ENCODE measurements at places on chromosomes 3 and 15.

DNA sequence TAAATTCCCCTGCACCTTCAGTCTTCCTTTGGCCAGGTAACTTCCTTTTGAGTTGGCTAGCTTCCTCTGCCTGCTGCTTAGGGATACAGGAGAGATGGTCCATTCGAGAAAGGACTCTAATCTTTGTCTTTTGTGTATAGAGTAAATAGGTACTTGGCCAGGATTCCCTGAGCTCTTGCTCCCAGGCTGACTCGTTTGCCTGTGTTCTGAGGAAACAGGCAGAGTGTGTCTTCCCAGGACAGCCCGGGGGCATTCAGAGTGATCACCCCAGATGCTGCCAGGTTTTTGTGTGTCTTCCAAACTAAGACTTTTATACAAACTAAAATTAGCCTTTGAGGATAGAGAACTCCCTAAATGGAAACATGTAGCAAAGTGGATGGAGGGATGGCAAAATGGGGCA is 39.5 kb downstream of the TMEM108 start:
- no peak for DNase-seq

DNA sequence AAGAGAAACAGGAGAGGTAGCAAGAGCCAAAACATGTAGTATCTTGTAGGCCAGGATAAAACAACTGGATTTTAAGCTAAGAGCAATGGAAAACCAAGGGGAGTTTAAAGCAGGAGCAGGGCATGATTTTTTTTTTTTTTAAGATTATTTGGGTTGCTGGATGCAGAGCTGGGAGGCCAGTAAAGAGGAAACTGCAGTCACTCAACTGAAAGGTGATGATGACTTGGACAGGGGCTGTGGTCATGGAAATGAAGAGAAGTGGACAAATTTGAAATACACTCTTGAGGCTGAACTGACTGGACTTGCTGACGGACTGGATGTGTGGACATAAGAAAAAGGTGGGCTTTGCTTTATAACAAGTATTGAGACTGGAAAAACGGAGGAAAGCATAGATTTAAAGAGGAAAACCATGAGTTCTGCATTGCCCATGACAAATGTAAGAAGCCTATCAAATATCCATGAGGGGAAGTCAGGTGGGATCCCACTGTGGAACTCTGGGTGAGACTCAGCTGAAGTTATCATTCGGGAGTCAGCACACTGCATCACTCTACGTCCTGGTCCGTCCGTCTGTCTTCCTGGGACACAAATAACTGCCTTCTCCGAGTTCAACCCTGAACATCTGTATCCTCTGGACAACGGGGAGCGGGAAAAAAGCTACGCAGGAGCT is 688 bp downstream of the XPC start:
- no peak for DNase-seq

DNA sequence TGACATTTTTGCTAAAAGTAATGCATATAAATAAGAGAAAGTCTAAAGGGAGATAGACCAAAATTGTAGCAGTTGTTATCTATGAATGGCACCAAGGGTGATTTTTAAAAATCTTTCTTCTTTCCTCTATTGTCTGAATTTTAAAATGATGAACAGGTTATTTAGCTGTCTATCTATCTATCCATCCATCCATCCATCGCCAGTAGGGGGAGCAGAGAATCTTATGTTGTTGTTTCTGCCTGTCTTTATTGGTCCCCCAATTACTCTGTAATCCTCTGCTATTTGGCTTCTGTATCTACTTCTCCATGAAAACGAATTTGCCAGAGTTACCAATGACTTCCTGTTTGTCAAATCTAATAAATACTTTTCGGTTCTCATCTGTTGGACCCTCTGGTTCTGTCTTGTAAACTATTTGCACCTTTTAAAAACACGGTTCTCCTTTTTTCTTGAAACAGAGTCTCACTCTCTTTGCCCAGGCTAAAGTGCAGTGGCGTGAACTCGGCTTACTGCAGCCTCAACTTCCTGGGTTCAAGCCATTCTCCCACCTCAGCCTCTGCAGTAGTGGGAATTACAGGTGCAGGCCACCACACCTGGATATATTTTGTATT is 86.0 kb downstream of the ECT2 start:
- DNase-seq = no peak

- no peak for DNase-seq
These were observed 155.6 kb downstream of the SQOR start for GRCh38 chr15:45790325-45790943.

GRCh38 chr3:128473180-128473519 is 6.5 kb upstream of the DNAJB8 start:
- DNase-seq = no peak

DNA sequence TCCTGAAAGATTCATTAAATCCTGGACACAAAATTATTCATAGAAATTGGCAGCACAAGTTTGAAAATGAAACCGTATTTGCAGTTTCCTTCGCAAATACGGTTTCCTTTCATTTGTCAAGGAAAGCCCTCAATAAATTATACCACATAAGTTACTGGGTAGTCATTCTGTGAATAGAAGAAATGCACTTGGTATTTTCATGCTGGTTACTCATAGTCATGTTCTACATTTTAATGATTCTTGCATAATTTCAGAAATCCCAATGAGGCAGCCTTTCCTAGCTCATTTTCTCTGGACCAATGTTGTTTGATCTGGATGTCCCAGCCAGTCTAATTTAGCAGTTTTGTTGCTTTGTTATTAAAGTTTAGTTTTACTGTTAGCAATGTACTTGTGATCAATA is 43.2 kb downstream of the MINAR1 start:
- DNase-seq = no peak

DNA sequence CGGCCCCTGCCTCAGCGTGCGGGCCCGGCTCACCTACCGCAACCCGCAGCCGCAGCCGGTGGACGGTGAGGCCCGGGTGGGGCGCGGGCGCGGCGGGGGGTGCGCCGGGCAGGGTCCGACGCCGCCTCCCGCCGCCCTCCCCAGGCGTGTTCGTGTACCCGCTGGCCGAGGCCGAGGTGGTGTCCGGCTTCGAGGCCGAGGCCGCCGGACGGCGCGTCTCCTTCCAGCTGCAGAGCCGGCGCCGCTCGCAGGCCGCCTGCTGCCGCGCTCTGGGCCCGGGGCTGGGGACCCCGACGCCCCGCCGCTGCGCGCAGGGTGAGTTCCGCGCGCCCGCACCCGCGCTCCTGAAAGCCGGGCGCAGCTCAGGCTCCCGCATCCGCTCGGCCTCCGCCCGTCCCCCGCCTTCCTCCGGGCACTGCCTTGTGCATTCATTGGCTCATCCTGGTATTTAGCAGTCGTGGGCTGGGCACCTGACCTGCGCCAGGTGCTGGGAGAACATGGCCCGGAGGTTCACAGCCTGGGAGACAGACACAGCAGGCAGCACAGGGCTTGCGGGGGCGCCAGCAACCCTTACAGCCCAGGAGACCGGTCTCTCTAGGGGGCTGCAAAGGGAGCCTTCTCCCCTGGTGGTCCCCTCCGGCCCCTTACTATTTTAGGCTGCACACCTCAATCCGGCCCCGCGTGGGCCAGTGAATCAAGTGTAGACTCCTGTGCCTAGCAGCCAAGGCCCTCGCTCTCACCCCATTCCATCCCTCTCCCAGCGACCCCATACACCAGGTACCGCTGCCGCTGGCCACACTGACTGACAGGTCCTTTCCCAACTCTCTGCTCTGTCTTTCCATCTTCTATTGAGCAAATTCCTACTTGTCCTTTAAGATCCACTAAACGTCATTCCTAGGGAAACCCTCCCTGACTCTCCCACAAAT is 1.5 kb downstream of the VWA5B2 start:
- no peak for DNase-seq

- DNase-seq = no peak
These were observed 121.0 kb downstream of the SLMAP start for GRCh38 chr3:57877116-57877515.

DNA sequence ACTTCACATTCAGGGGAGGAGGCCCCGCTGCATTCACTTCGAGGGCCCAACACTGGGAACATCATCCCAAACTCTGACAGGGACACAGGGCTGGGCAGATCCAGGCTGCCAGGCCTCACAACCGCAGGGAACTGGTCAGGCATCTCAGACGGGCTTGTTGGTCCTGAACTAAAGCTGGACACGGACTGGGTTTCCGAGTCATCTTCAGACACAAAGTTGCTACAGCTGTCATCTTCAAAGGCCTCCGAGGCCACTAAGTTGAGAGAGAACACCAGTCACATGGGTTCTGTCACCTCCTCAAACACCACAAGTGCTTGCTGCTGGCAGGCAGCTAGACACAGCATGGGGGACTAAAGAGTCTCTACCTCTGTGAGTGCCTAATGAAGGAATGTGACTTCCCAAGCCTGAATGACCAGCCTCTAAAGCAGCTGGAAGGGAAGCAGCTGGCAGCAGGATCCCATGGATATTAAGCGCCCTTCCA is 50.9 kb downstream of the CAPN7 start:
- no peak for DNase-seq

DNA sequence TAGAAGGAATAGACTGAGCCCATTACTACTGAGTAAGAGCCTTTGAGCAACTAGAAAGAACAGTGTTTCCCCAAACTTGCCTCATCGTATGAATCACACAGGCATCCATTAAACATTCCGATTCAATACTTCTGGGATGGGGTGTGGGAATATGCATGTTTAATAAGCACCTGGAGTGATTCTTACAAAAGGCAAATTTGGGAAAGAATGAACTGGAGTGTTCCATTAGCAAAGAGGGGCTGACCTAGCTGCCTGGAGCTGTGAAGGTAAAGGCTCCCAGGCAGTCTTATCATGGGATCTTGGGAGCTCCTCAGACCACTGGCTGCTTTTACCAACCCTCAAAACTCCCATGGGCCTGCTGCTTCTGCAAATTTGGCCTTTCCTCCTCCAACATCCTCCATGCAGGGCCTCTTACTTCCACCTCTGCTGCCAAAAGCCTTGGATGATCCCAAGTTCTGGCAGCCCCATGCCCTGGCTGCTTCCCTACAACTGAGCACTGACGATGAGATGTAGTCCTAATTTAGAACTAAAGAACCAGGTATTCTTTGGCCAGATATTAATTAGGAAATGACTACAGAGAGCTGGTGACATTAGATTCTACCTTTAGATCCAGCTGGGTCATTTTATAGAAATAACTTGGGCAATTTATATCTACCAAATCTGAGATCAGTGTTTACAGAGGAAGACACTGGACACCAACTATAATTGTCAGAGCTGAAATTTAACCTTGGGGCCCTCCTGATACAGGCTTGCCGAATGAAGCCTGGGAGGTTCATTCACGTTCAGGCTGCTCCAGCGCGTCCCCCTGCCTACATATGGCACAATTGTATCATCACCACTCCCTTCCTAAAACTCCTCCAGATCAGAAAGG is 11.2 kb upstream of the HOMER2 start:
- DNase-seq = no peak

- DNase-seq = no peak
These were observed 207.0 kb upstream of the NR2E3 start for GRCh38 chr15:71603379-71603778.

- DNase-seq = no peak
These were observed 4.1 kb downstream of the PLA2G4F start for GRCh38 chr15:42152196-42152920.

Data from activated T-helper 1 cell treated with anti-CD3 and anti-CD28 coated beads, Interleukin-12 subunit alpha, Interleukin-12 subunit beta, Interleukin-2, Interleukin-4 antibody, amounts not matched to agents 30 ng/mL and 10 ng/mL and 1 ng/mL, durations not matched to agents 14 hours and 24 hours and 36 hours (primary cell).